NCI-H1694 (cell line): ENCODE measurements at places on chromosomes 7 and 10.

- no peak for DNase-seq
These were observed 33.3 kb downstream of the SNX13 start for GRCh38 chr7:17907014-17907413.

GRCh38 chr7:127741764-127742375, 89.9 kb downstream of the SND1 start:
- DNase-seq: no peak

DNA sequence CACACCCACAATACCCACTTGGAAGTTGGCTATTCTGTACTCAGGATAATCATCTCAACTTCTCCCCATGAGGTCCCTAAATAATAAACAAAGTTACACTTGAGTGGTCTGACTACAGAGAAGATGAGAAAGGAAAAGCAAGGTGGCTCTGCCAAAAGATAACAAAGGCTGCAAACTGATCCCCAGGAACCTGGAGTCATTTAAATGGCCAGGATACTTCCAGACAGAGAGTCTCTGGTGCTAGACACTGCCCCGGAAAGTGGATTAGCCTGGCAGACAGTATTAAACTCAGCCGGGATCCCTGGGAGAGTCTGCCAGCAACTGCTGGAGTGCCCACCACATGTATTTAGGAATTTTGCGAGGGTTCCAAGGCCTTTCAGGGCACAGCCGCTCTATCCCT, 93.7 kb downstream of the DGKI start:
- no peak for DNase-seq

- no peak for DNase-seq
These were observed 70.2 kb downstream of the PRTFDC1 start for GRCh38 chr10:24882047-24882698.

DNA sequence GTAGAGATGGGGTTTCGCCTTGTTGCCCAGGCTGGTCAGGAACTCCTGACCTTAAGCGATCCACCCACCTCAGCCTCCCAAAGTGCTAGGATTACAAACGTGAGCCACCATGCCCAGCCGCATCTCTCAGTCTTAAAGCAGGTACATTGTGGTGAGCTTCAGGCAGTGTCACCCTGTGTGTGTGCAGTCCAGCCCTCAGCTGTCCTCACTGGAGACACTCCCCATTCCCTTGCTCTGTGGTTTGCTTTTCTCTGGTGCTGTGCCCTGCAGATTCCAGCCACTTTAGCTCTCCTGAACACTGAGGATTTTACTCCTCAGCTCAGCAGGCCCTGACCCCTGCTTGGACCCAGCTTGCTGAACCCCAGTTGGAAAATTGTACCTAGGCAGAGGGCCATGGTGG, 6.1 kb downstream of the TRRAP start:
- no peak for DNase-seq

GRCh38 chr7:41942468-41943093, 239.7 kb upstream of the INHBA start:
- DNase-seq: no peak

- DNase-seq: no peak
These were observed 10.9 kb downstream of the PPA1 start for GRCh38 chr10:70222340-70222794.

DNA sequence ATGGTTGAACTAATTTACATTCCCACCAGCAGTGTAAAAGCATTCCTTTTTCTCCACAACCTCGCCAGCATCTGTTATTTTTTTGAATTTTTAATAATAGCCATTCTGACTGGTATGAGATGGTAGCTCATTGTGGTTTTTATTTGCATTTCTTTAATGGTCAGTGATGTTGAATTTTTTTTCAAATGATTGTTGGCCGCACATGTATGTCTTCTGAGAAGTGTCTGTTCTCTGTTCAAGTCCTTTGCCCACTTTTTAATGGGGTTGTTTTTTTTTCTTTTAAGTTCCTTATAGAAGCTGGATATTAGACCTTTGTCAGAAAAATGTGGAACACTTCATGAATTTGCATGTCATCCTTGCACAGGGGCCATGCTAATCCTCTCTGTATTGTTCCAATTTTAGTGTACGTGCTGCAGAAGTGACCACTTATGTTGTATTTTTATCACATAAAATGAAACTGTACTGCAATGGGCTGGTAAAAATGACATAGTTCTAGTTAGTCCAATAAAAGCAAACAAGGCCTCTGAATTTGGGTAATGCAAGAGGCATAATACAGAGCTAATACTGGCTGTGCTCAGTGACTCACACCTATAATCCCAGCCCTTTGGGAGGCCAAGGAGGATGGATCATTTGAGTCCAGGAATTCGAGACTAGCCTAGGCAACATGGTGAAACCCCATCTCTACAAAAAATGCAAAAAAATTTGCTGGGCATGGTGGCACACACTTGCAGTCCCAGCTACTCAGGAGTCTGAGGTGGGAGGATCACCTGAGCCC, 70.3 kb downstream of the ABI1 start:
- DNase-seq: no peak

DNA sequence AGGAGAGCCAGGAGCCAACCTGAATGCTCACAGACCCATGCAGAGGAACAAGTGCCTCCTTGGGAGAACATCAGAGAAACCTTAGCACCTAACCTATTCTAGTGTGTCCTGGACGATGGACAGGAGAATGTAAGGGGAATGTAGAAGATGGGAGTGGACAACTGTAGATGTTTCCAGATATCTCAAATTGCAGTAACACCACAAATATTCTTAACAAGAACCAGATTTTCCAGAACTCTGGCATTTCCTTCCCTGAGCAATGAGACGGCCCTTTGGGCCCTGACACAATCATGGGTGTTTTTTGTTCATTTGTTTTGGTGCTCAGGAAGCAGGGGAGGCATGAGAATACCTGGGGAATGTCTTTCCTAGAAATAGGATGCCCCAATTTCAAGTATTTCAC, 196.1 kb upstream of the PRSS1 start:
- no peak for DNase-seq
